ENCODE measurements at places on chromosomes 5 and 9. TPM values are rescaled to one million over a fixed set of nuclear protein-coding genes. Genes with fewer than 3 reads are reported as not detected.
A peak's percentile ranks its signal among the peaks of the same experiment; 100 is the strongest.

- DNase-seq: peak; percentile 24
Observed at GRCh38 chr9:99851500-99851822, 29.8 kb downstream of the NR4A3 start.

GRCh38 chr5:178186427-178186826 is 744 bp downstream of the GMCL2 start:
- DNase-seq: no peak

DNA sequence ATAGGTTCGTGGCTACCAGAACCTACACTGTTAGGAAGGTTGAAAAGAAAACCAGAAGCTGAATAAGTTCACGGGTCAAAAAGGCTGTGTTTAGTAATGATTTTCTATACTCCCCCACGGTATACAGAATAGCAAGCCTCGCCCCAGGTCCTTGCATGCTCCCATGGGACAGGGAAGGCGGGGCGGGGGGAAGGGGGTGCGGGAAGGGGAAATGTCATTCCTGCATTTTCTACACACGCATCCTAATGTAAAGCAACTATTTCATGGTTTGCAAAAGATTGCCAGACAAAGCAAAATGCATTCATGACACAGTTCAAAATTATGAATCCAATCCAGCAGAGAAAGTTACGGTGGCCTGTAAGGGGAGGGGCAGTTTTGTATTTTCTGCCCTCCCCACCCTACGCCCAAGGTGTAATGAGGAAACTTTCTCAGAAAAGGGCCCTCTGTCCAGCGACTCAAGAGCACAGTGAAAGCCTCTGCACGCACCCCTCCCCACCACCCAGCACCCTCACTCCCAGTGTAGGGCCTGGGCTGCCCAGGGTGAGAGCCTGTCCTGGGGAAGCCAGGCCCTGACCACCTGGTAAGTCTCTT is 105.2 kb downstream of the ROR2 start:
- no peak for DNase-seq

- no peak for DNase-seq
Observed at GRCh38 chr5:68720884-68721610, 372.8 kb upstream of the SLC30A5 start.

- DNase-seq: no peak
Observed at GRCh38 chr9:104173067-104173466, 79.0 kb downstream of the SMC2 start.

DNA sequence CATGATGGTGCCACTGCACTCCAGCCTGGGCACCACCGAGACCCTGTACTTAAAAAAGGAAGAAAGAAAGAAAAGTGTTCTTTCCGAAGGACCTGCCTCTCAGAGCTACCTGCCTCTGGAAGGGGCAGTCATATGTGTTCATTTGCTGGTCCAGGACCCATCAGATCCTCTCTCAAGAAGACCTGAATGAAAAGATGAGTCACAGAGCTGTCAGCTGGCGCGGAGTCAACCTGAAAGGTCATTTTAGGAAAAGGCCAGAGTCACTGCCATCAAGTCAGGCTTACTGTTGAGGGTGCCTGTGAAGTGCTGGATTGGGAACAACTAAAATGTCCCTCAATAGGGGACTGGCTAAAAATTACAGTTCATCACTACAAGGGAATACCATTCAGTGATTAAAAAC is 14.9 kb upstream of the HRH2 start:
- DNase-seq: no peak

- no peak for DNase-seq
Observed at GRCh38 chr5:31280210-31280609, 86.7 kb downstream of the CDH6 start.

- DNase-seq: no peak
Observed at GRCh38 chr9:36382484-36382883, 17.6 kb downstream of the RNF38 start.

DNA sequence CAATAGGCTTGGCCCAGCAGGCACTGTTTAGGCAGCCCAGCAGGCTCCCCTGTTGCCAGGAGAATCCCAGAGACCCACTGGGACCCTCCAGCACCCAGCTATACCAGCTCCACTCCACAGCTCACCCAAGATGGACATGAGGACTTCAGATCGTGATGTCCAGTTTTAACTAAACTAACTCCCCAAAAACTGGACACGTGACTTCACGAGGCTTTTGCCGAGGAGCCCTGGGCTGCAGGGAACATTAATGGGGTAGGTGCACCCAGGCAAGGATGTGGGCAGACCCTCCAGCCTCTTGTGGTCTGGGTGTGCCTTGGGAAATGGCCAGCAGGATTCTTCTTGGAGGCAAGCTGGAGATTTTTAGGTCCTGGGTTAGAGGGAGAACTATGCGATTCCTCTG is 8.9 kb upstream of the NKD2 start:
- no peak for DNase-seq

DNA sequence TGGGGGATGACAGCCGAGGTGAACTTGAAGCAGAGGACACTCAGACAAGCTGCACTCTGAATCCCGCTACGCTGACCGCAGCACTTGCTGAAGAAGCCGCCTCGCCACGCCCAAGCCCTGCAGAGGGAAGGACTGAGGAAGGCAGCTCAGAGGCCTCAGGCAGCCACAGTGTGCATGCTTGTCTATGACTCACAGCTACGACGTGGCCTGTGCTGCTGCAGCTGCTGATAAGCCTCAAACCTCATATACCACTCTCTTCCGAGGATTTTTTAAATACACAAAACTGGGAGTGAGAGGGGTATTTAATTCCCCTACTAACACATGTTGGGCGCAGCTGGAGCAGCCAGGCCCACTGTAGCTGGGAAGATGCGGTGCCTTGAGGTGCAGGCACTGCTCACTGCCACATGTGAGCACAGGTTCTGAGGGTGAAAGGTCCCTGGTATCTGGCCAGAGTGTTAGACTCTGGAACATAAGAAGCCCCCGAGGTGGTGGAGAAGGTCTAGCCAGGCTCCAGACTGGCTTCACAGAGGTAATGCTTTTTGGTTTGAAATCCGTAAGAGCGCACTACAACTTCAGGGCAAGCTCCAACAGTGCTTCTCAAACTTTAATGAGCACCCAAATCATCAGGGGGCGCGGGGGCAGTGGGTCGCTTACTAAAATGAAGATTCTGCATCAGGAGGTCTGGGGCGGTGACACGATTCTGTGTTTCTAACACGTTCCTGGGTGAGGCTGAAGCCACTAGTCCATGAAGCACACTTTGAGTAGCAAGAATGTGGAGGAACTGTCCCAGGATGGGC is 196.8 kb downstream of the AUH start:
- DNase-seq: no peak

DNA sequence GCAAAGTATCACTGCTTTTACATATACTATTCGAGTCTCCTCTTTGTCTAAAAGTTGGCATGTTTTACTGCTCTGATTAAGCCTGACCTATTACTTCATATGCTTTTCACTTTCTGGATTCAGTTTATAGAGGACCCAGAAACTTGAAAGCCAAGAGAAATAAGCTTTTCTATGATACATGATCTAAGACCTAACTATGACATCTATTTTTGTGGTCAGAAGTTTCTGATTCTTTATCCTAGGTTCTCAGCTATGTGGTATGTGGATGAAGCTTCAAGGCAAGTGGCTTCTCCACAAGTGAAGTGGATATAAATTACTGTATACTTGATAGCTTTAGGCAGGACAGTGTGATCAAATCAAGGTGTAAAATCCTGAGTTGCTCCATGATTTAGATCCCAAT is 6.3 kb downstream of the EDIL3 start:
- no peak for DNase-seq

- DNase-seq: no peak
Observed at GRCh38 chr5:111505096-111505495, 7.2 kb downstream of the STARD4 start.

GRCh38 chr5:65252977-65253376 is 228.7 kb downstream of the ADAMTS6 start:
- no peak for DNase-seq

DNA sequence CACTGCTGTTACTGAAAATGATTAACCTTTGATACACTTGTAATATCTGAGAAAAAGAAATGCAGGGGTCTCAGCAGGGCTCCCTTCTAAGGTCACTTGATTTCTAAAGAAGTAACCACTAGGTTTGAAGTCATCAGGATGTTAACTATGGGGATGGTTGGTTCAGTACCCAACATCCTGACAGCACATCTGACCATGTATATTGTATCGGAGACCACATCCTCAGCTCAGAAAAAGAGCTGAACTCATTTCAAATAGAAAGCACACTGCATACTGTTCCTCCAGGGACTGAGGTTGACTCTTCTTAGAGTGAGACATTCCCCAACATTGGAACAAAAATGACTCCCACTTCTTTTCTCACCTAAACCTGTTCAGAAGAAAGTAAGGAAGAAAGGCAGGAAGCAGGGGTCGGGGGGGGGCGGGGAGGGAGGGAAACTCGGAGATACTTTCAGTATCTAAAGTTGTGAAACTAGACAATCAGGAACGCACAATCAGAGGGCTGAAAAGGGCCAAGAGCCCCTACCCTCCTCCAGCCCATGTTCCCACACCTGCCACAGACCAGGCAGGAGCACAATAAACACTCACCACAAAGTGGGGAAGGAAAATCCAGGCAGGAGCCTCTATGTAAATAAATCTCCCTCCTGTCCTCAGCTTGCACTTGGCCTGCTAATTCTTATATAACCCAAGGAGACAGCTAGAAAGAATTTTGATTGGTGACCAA is 730 bp upstream of the GZMA start:
- DNase-seq: peak; percentile 64

- DNase-seq: no peak
Observed at GRCh38 chr9:90774682-90775081, 26.9 kb upstream of the SYK start.

GRCh38 chr5:79062436-79062835 is 7.0 kb downstream of the DMGDH start:
- DNase-seq: no peak

- no peak for DNase-seq
Observed at GRCh38 chr5:156006026-156006647, 320.8 kb upstream of the SGCD start.

- DNase-seq: no peak
Observed at GRCh38 chr5:24703934-24704333, 59.2 kb upstream of the CDH10 start.

- no peak for DNase-seq
Observed at GRCh38 chr5:180813420-180813819, 10.8 kb upstream of the MGAT1 start.

GRCh38 chr5:119541716-119542115 is 87.6 kb upstream of the FAM170A start:
- no peak for DNase-seq

DNA sequence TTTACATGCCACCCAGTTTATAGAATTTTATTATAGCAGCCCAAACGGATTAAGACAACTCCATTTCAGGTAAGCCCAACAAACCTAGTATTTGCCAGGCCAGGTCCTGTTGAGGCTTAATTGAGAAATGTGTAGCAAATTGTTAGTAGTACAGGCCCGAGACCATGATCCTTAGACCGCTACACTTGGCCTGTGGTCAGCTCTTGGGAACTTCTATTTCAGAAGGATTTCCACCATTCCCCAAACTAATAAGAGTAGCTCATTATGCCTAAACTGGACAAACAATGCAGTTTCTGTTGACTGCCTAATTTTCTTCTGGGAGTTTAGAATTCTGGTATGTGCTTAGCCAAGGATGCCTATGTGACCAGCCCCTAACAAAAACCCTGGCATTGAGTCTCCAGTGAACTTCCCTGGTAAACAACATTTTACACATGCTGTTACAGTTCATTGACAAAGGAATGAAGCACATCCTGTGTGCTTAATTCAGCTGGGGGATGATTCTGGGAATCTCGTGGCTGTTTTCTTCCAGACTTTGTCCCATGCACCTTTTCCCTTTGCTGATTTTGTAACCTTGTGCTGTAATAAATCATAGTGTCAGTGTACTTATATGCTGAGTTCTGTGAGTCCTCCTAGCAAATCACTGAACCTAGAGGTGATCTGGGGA is 5.6 kb upstream of the GPX3 start:
- DNase-seq: no peak

DNA sequence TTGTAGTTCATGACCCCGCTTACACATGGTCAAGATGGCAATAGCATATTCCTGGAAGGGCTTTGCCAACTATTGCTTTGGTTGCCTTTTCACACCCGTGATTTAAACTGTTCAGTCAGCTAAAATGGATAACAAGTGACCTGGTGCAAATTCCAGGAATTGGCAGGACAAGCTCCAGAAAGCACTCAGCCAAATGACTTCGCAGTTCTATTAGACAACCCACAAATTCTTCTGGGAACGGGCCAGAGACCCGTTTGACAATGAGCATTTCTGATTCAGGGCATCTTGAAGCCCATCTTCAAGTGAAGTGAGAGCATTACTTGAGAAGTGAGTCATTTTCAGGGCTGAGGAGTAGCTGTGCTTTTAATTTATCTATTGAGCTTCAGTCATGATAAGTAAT is 165.0 kb downstream of the DROSHA start:
- no peak for DNase-seq

- DNase-seq: no peak
Observed at GRCh38 chr9:90851444-90851843, 49.8 kb downstream of the SYK start.

GRCh38 chr5:95445995-95446394 is 54.8 kb downstream of the FAM81B start:
- DNase-seq: no peak

- DNase-seq: no peak
Observed at GRCh38 chr5:14292766-14293658, 149.9 kb downstream of the TRIO start.

- no peak for DNase-seq
Observed at GRCh38 chr5:144794922-144795321, 624.2 kb downstream of the KCTD16 start.

DNA sequence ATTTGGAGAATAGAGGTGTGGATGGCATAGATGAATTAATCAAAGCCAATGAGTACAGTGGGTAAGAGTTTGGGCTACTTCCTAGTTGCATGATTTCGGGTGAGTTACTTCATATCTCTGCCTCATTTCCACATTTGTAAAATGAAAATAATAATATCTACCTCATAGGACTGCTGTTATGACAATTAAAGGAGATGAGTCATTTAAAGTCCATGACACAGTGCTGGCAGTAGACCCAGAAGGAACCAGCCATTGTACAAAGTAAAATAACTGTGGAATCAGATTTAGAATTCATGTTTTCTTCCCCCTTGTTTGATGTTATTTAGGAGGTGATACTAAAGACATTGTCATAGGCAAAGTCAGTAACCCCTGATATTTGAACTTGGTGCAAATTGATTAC is 139.5 kb upstream of the SLC27A6 start:
- DNase-seq: no peak

GRCh38 chr5:178236679-178237078 is 4.1 kb upstream of the PHYKPL start:
- DNase-seq: no peak

- peak; percentile 53 for DNase-seq
Observed at GRCh38 chr9:88173378-88173999, 35.2 kb upstream of the SPATA31C2 start.

GRCh38 chr5:142626099-142626498 is 59.8 kb downstream of the FGF1 start:
- DNase-seq: no peak

The DCTN4 gene
- 10.5 TPM for polyA plus RNA-seq

The TNFSF15 gene
- not detected for polyA plus RNA-seq

The TIMD4 gene
- polyA plus RNA-seq: 1.6 TPM

The ADAMTS2 gene
- polyA plus RNA-seq: not detected

The ATP10B gene
- not detected for polyA plus RNA-seq

The PCDHA8 gene
- polyA plus RNA-seq: not detected

The FOXD1 gene
- not detected for polyA plus RNA-seq

The PCDHA13 gene
- not detected for polyA plus RNA-seq

The FOXI1 gene
- polyA plus RNA-seq: not detected

The NEURL1B gene
- 0.11 TPM for polyA plus RNA-seq

The GPX8 gene
- polyA plus RNA-seq: not detected

The LIX1 gene
- not detected for polyA plus RNA-seq

The CDH12 gene
- polyA plus RNA-seq: not detected

The SPINK4 gene
- not detected for polyA plus RNA-seq

The DBH gene
- polyA plus RNA-seq: 0.14 TPM

The CBY3 gene
- not detected for polyA plus RNA-seq

The PCDHA1 gene
- polyA plus RNA-seq: not detected

The MYOZ3 gene
- 0.15 TPM for polyA plus RNA-seq

The ORM2 gene
- not detected for polyA plus RNA-seq

The LECT2 gene
- not detected for polyA plus RNA-seq

Measured in naive thymus-derived CD4-positive, alpha-beta T cell (primary cell).